ENCODE measurements at places on chromosomes 2 and 18.

DNA sequence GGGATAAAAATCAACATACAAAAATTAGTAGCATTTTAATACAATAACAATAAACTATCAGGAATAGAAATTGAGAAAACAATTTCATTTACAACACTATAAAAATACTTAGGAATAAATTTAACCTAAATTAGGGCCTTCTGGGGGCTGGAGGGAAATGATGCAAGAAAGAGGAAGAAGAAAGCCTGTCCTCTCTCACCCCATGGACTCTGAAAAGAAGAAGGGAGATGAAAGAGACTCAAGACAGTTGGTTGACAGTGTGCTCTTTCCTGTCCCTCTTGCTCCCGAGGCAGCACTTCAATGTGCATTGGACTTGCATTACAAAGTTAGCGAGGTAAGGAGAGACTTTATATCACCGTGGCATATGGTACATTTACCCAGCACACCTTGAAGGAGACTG, 88.5 kb downstream of the VAPA start:
- DNase-seq: no peak

DNA sequence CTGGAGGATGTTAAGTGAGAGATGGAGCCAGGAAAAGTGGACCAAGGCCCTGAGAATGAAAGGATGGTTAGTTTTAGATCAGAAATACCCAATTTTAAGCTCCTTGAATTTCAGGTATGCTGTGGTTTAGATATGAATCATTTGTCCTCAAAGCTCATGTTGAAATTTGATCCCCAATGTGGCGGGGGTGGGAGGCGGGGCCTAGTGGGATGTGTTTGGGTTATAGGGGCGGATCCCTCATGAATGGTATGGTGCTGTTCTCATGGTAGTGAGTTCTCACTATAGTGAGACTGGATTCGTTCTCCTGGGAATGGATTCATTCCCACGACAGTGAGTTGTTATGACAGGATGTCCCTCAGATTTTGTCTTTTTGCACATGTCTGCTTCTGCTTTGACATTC, 11.4 kb downstream of the MYO5B start:
- DNase-seq: peak; percentile 70

- no peak for DNase-seq
These were observed 35.3 kb downstream of the BCL2 start for GRCh38 chr18:63284173-63284799.

DNA sequence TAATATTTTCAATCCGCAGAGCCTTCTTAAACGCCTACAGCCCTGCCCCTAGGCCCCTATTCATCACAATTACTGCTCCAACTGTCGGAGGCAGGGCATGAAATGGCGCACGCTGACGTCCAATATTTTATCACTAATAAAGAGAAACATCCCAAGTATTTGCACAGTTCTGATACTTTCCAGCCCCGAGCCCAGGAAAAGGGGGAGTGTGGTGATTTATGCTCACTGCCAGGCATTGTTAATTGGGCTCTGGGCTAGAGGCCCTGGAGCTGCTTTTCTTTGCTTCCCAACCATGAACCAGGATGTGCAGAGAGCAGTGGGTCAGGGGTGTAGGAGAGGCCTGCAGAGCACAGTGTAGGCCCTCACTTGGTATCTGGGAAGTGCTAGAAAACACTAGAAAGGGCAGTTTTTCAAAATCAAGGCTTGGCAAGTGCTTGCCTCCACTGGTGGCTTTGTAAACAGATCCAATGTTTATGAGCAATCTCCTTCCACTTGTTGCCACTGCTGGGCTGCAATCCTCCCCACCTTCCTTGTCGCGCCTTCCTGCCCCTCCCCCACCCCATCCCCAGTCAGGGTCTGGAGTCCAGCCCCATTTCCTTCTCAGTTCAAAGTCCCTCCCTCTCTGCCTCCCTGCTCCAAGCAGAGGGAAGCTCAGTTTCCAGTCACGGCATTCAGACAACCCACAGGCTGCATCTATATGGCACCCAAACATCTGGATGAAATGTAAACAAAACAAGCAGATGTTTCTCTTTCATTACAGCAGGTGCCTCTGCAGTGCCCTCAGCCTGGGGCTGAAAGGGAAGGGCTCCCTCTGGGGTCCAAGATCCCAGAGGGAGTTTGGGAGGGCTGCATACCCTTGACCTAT, 83.9 kb upstream of the PKDCC start:
- peak; percentile 37 for DNase-seq

GRCh38 chr2:54579682-54580620, 123.8 kb downstream of the SPTBN1 start:
- DNase-seq: no peak

DNA sequence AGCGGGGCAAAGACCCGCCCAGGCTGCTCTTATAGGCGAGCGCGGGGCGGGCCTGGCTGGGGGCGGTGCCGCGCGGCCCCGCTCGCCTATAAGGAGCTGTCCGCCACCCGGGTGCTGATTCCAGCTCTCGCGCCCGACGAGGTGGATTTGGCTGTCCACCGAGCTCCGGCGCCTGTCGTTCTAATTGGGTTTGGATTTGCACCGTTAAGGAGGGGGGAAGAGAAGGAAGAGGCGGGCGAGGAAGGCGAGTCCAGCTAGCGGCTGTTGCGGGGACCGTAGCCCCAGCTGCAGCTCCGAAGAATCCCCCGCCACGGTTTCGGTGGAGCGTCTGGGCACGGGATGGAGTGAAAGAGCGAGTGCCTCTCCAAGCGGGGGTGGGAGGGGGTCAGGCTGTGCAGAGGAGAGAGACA, at the start of gene CNTNAP5:
TSS of gene CNTNAP5 (plus strand) at position 117 of the 410 bp plus-strand sequence. CDS start 364 bp downstream, outside the sequence.
- peak; percentile 5 for DNase-seq

DNA sequence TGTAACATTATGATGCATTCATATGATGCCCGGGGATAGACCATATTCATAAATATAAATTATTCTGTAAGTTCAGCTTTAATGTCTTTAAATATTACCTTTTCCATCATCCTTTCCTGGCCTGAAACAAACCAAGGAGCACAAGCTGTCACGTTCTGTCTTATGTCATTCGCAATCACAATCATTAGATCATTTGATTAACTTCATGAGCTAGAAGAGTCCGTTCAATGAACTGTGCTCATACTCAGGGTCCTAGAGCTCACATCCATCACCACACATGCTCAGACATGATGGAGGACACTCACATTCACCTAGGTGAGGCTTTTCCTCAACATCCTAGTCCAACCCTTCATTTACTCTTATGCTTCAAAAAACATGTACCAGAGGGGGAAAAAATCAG, 599.0 kb upstream of the ID2 start:
- DNase-seq: no peak

DNA sequence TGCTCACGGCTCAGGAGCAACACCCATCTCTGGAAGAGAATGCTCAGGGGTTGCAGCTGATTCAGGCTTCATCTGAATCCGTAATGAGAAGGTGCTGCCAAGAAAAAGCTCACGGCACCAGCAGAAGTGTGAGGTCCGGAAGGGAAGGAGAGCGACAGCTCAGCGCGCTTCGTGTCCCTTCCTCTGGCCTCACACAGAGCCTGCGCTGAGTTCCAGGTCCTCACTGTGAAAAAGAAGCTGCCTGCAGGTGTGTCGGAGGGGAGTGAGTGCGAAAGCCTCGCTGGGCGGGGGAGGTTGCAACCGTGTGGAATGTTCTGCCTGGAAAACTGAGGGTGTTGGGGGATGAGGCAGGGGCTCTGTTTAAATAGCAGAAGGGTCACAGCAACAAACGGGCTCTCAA, 76.2 kb upstream of the TWIST2 start:
- no peak for DNase-seq

- no peak for DNase-seq
These were observed 12.3 kb downstream of the RPL31 start for GRCh38 chr2:101014264-101014857.

GRCh38 chr2:23618794-23619530, 234.0 kb downstream of the KLHL29 start:
- no peak for DNase-seq

- peak; percentile 71 for DNase-seq
These were observed 231.3 kb upstream of the TANK start for GRCh38 chr2:160928854-160929301.

DNA sequence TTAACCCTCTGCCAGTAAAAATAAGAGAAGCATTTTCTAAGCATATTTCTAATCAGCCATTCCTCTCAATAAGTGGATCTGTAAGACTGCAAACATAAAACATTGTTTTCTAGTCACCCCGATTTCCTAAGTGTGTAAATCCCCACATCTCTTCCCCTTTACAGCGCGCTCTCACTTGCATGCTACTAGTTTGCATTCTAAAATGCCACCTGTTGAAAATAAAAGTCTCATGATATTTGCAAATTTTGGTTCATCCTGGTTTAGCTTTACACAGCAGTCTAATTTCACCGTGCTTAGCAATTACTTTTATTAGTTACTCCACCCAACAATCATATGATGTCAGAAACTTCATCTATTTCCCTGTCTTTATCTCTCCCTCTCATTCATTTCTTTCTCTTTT, 1230.7 kb upstream of the ZEB2 start:
- DNase-seq: no peak

- no peak for DNase-seq
These were observed 593.5 kb downstream of the BCL11A start for GRCh38 chr2:59959944-59960343.

DNA sequence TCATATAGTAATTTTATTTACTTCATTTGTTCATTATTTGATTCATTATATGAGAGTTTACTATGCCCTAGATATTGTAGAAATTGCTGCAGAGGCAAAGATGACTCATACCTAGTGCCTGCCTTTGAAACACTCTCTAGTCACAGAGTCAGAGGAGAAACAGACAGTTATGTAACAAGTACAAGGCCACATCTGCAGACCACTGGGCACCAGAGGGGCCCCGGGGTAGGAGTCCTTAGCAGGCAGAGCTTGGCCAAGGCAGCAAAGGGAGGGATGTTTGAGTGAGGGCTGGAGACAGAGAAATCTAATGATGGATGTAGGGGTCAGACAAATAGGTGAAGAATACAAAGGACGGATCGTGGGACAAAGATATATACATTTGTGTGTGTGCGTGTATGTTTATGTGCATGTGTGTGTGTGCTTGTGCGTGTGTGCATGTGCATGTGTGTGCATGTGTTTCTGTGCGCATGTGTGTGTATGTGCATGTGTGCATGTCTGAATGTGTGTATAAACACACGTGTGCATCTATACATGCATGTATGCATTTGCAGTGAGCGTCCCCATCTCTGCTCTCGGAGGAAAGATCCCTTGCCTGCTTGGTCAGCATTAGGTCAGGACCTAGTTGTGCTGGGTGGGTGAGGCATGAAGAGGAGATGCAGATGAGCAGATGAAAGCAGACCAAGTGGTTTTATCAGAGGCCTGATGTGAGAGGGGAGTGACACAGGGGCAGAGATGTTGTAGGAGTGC, 170.6 kb upstream of the MYT1L start:
- DNase-seq: no peak

- DNase-seq: no peak
These were observed 482.4 kb upstream of the GCFC2 start for GRCh38 chr2:76193089-76193488.

DNA sequence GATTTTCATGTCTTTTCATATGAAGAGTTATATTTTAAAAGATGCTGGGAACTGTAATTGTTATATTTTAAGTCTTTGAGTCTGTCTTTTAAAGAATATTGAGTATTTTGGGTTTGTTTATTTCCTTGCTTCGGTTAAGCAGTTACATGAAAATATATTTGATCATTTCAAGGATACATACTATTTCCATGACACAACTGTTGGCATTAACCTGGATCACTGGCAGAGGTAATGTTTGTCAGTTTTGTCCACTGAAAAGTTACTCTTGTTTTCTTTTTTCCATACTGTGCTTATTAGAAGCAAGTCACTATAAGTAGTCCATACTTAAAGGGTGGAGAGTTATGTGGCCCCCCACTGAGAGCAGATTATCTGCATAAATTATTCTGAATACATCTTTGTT, 1142.0 kb upstream of the TMEFF2 start:
- DNase-seq: no peak

- no peak for DNase-seq
These were observed 24.1 kb upstream of the SP3 start for GRCh38 chr2:173989160-173989883.

DNA sequence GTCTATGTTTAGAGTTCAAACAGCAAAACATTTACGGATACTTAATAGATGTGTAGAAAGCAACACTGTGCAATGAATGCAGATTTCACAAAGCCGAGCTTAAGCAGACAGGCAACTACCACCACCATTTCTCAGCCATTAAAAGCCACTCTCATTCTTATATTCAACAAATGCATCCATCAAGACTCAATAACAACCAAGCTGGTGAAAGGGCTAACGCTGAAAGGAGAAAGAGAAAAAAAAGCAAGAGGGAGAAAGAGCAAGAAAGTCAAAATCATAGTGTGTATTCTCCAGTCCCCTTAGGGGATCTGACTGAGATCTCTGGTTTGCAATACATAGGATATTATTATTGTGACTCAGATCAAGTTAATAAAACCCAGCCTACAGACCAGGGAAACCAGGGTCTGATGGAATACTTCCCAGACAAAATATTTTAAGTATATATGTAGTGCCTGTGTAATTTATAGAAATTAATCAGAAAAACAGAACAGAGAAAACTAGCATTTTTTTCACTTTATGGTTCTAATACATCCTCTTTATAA, 14.1 kb downstream of the SATB2 start:
- DNase-seq: peak; percentile 44

- DNase-seq: no peak
These were observed 225.8 kb upstream of the ZNF804A start for GRCh38 chr2:184372484-184372883.

- peak; percentile 57 for DNase-seq
These were observed 51.3 kb downstream of the LIPG start for GRCh38 chr18:49613141-49613640.
